ENCODE measurements at places on chromosomes 1 and 21. TPM values are rescaled to one million over a fixed set of nuclear protein-coding genes. Genes with fewer than 3 reads are reported as not detected.

Gene NGF
- total RNA-seq, result 2.2 TPM

Gene OR2L8
- total RNA-seq, result not detected

Gene ASCL5
- total RNA-seq, result 0.27 TPM

Gene IGSF9
- 0.29 TPM for total RNA-seq

Gene C4BPA
- total RNA-seq, result 0.33 TPM

Gene TMEM54
- total RNA-seq, result 46.5 TPM

Gene MYOG
- total RNA-seq, result not detected

Measured in A549 treated with ZK216348 at 1 μM for 4 hours (cell line).